ENCODE measurements at places on chromosomes 6 and 20. TPM values are rescaled to one million over a fixed set of nuclear protein-coding genes. Genes with fewer than 3 reads are reported as not detected.

The HSD17B8 gene
- 26.4 TPM for total RNA-seq

The PROKR2 gene
- not detected for total RNA-seq

The CTCFL gene
- not detected for total RNA-seq

The ARMC12 gene
- total RNA-seq, result not detected

The CLIC5 gene
- 18.2 TPM for total RNA-seq

The HDGFL1 gene
- not detected for total RNA-seq

The PSMB9 gene
- 53.5 TPM for total RNA-seq

The MOG gene
- total RNA-seq, result not detected

The PKHD1 gene
- 0.53 TPM for total RNA-seq
